ENCODE measurements at places on chromosomes 1 and 21.

- no peak for DNase-seq
Measured at GRCh38 chr1:180615493-180616290, 16.1 kb upstream of the XPR1 start.

GRCh38 chr1:91673613-91674012 is 173.0 kb downstream of the CDC7 start:
- DNase-seq = no peak

DNA sequence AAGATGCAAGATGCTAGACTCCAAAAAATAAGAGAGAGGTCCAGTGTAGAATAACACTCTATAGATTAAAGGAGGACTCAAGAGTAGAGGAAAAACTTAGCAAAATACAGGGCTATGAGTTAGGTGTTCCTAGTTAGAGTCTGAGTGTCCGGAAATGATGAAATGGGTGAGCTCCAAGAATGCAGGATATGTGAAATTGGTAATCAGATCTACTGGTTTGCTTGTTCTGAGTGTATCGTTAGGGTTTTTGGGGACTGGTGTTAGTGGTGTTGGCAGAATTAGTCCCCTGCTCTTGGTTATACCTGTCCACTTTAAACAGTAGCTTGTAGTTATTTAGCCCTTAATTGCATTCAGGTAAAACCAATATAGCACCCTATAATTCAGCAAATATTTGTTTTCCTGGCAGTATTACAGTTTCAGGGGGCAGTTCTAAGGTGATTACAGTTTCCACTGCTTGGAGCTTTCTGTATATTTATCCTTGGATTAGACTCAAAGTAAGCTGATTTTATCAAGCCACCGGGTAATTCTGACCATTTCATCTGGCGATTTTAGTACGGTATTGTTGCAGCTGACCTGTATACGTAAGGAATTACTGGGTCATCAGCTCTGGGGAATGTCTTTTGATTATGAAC is 332.7 kb downstream of the CHRM3 start:
- no peak for DNase-seq

- no peak for DNase-seq
Measured at GRCh38 chr1:121522061-121522759, 337.4 kb downstream of the SRGAP2C start.

- no peak for DNase-seq
Measured at GRCh38 chr1:119222271-119222670, 81.8 kb upstream of the WARS2 start.

GRCh38 chr1:73310797-73311381 is 887.1 kb downstream of the LRRIQ3 start:
- DNase-seq = no peak

- no peak for DNase-seq
Measured at GRCh38 chr1:157371221-157371620, 181.1 kb downstream of the FCRL5 start.

- no peak for DNase-seq
Measured at GRCh38 chr21:45819478-45820170, 161.9 kb upstream of the COL6A1 start.

DNA sequence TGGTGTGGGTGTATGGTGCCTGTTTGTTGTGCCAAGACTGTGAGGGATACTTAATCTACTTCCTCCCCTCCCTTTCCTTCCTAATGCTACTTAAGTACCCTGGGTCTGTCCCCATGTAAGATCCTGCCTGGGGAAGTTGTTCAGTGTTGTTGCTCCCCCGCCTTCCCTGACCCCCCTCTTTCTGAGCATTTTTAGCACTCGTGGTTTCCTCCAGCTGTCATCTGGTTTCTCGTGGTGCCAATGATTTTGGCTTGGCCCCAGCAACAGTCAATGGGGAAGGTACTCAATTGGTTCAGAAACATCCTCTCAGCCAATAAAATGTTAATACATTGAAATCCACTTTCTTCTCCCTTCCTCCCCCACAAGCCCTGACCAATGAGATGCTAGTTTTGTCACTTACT is 8.0 kb upstream of the B4GALT3 start:
- DNase-seq = peak; percentile 91

DNA sequence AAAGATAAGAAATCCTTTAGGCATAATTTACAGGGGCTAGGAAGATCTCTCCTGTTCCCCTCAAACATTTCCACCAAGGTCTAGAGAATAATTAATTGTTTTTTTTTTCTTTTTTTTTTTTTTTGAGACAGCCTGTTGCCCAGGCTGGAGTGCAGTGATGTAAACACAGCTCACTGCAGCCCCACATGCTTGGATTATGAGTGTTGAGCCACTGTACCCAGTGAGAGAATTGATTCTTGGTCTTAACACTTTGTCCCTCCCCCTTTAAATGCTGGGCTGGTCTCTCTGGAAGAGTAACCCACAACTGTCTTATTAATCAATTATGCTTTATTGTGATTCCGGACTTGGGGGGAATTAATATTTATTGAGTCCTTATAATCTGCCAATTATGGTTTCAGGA is 33.4 kb downstream of the ATF3 start:
- no peak for DNase-seq

GRCh38 chr1:15765495-15766194 is 7.0 kb downstream of the FBLIM1 start:
- DNase-seq = no peak

DNA sequence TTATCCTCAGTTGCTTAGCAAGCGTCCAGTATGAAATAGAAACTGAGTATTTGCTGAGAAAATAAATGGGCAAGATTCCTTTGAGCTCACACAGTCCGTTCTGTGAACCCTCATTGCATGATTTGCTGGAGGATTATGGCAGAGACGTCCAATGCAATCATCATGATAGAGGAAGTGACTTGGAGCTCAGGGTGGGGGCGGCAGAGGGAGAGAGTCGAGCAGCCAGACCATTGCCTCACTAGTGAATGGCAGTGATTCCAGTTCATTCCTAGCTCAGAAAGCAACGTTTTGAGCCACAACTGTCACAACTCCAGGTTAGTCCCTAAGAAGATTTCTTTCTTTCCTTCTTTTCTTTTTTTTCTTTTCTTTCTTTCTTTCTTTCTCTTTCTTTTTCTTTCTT is 27.5 kb upstream of the COL9A2 start:
- peak; percentile 33 for DNase-seq

DNA sequence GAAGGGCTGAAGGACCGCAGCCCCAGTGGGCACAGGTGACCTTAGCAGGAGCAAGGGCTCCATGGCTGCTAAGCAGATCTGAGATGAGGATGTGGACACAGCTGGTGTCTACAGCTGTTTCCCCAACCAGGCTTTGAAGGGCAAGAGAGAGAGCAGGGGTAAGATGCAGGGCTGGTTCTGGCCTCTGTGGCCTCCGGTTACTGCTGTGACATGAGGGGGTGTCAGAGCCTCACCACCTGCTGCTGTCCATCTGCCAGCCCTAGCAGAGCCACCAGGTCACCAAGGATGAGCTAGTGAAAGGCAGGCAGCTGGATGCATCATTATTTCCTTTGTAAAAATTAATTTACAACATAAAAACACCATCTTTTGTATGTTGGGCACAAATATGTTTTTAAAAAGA is 33.4 kb downstream of the OBSCN start:
- no peak for DNase-seq

DNA sequence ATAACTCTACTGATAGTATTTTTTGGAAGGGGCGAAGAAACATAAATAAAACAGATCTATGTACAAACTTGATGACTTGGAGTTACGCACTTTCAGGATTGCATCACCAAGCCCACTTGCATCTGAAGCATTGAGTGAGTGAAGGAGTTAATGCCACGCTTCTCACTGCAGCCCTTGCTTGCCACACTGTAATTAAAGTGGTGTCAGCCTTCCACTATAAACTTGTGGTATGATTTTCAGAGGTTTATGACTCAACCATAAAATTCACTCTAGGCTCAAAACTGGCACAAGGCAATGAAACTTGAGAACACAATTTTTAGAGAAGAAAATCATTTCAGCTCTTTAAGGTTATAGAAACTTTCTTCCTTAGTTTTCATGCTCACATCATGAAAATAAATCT is 93.9 kb upstream of the PRMT6 start:
- DNase-seq = no peak

- no peak for DNase-seq
Measured at GRCh38 chr1:188425687-188426086, 1596.9 kb downstream of the PLA2G4A start.

DNA sequence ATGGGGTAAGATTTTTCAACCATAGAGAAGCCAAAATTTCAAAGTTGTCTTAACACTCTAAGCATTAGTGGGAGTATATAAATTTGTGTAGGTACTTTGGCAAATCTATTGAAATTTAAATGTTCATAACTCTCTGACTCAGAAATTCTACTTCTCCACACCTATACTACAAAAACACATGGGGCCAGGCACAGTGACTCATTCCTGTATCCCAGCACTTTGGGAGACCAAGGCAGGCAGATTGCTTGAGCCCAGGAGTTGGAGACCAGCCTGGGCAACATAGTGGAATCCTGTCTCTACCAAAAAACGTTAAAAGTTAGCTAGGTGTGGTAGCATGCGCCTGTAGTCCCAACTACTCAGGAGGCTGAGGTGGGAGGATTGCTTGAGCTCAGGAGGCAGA is 41.3 kb upstream of the RAVER2 start:
- DNase-seq = no peak

GRCh38 chr1:196001188-196001587 is 607.1 kb downstream of the KCNT2 start:
- DNase-seq = no peak

GRCh38 chr1:24164004-24164403 is 21.1 kb upstream of the IL22RA1 start:
- no peak for DNase-seq

- no peak for DNase-seq
Measured at GRCh38 chr1:197911857-197912696, 5.1 kb upstream of the LHX9 start.

- DNase-seq = no peak
Measured at GRCh38 chr1:228210712-228211530, 3.1 kb downstream of the OBSCN start.

DNA sequence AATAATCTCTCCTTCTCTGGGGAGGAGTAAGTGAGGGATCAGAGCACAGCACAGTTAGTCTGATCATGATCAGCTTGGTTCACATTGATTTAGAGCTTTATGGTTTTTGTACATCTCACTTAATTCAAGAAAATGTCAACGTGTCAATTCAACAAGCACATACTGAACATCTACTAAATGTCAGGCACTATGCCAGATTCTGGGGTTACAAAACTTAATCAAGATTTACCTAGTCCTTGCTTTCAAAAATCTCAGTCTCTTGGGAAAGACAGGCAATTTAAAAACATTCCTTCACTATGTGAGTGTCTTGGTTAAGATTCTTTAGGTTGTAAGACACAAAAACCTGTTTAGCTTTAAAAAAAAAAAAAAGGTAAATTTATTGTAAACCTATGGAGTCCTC is 181.4 kb downstream of the AK5 start:
- no peak for DNase-seq

DNA sequence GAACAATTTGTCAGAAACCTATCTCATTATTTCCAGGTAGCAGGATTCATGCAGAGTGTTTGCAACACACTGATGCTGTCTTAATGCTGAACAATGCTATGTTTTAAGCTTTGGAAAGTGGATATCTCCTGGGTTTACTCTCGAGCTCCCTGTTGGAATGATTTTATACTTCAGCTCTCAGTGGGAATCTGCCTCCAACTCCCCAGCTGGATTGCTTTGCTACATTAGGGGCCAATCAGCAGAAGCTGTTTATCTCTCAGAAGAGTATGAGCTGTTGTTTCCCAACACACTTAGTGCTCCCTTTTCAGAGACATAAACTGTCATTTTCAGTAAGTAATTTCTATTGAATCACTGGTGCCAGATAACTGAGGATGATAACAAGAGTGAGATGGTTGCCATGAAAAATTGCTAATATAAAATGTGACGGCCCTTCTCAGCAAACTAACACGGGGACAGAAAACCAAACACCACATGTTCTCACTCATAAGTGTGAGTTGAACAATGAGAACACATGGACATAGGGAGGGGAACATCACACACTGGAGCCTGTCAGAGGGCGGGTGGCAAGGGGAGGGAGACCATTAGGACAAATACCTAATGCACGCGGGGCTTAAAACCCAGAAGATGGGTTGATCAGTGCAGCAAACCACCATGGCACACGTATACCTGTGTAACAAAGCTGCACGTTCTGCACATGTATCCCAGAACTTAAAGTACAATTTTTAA is 265.9 kb upstream of the RUNX1 start:
- no peak for DNase-seq

- DNase-seq = no peak
Measured at GRCh38 chr1:203274603-203275381, 30.5 kb upstream of the BTG2 start.

DNA sequence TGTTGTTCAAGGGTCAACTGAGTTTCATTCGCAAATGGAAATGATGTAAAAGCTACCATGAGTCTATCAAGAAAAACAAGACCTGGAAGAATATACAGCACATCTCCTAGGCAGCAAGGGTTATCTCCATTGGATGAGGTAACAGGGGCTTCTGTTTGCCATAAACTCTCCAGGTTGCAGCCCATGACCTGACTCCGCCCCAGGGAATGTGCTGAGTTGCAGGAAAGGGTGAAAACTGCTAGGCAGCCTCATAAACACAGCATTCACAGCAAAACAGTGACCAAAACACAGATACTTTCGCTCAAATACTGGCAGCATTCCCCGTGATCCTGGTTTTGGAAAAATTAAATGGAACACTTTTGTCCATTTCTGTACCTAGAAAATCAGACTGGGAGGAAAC is 20.2 kb upstream of the ACTA1 start:
- DNase-seq = no peak

- no peak for DNase-seq
Measured at GRCh38 chr1:8249838-8250237, 68.1 kb upstream of the SLC45A1 start.

GRCh38 chr1:58923090-58923470 is 139.2 kb upstream of the JUN start:
- no peak for DNase-seq

GRCh38 chr1:206935491-206936067 is 10.7 kb downstream of the PIGR start:
- DNase-seq = no peak

DNA sequence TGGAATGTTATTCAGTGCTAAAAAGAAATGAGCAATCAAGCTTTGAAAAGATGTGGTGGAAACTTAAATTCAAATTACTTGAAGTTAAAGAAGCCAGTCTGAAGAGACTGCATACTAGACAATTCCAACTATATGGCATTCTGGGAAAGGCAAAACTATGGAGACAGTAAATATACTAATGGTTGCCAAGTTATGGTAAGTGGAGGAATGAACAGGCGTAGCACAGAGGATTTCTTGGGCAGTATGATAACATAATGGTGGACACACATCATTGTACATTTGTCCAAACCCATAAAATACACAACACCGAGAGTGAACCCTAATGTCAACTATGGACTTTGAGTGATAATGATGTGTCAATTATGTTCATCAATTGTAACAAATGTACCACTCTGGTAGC is 21.1 kb upstream of the SELP start:
- no peak for DNase-seq

GRCh38 chr1:33971913-33972312 is 108.0 kb downstream of the HMGB4 start:
- DNase-seq = no peak

GRCh38 chr1:245822996-245823395 is 668.2 kb downstream of the KIF26B start:
- no peak for DNase-seq

GRCh38 chr1:33039840-33040239 is 3.2 kb upstream of the AK2 start:
- no peak for DNase-seq

Measured in heart right ventricle (tissue), 16 donors.